GM23248 (cell line): ENCODE measurements at places on chromosomes 7 and 10.

DNA sequence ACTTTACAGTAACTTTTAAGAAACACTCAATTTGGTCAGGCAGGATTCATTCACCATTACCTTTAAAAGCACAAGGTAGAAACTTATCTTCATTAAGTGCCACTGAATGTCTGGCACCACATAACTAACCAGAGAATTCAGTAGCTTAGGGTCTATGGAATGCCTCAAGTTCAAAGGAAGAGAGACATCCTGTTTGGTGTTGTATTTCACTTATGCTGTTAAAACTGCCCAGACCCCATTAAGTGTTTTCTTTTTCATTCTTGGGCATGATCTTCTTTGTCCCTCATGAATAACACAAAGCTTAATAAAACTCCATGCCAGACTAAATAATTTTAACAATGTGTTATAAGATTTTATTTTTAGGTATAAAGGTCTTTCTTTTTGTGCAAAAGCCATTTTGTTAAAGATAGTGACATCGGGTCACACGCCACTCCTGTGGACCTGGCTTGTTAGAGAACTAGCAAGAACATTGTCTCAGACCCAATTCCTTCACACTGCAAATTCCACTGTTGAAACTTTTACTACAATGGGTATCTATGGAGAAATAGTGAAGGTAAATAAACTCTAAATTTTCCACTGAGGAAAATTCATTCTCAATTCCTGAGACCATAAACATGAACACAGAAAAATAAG lies 221.0 kb downstream of the TWIST1 start:
- DNase-seq: no peak

DNA sequence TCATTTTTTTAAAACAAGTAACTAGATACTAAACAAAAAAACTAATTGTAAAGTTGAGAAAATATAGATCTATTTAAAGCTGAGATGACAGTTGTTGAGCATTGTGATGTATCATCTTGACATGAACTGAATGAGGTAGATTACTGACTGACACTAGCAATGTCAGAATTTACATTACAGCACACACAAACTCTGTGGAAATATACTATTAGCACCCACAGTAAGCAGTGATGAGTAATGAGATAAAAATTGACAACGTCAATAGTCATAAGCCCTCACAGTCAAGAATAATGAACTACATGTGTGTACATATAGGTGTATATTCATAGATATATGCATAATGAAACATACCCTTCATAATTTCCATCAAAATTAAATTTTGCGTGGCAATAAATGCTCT lies 368.4 kb downstream of the TFEC start:
- peak; percentile 54 for DNase-seq

DNA sequence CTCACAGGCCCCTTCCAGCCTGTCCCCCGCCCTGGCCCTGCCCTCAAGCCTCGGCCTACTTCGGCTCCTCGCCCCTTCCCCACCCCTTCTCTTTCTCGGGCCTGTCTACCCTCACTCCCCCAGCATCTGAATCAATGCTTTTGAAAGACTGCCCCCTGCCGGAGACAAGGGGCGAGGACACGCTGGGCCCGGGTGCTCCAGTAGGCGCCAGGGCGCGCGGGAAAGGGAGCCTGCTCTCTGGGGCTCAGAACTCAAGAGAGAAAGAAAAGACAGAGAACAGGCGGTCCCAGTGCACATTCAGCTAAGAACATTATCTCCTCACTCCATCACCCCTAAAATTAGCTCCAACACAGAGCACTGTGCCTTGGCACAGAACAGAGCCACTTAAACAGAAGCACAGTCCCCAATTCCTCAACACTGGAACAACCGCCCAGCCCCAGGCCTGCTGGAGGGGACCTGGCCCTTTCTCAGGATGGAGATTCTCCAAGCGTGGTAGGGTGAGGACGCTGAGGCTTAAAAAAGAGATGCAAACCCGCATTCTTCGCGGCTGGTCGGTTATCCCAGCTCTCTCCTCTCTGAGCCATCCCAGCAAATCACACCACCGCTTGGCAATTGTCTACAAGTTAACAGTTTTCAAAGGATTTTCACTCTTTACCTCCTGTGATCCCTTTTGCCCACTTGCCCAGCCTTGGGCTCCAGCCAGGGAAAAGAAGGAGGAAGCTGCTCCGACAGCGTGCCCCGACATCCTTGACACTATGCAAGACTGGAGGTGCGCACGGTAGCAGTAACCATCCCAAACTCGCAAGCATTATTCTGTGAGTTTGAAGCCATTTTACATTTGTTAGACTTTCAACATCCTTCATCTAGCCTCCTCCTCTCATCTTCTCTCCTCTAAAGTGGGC lies 2.1 kb downstream of the GIGYF1 start:
- peak; percentile 84 for DNase-seq

DNA sequence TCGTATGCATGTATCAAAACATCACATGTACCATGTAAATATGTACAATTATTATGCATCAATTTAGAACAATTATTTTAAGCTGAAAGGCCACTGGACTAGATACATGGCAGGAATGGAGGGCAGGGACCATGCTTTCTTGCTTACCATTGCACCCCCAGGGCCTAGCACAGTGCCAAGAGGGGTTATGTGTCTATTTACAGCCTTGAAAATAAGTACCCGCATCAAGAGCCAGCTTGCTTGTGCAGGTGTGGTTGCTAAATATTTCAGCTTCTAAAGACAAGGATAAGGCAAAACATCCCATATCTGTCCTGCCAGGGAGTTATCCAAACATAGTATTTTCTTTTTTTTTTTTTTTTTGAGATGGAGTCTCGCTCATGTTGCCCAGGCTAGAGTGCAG lies 14.7 kb upstream of the OAT start:
- no peak for DNase-seq

DNA sequence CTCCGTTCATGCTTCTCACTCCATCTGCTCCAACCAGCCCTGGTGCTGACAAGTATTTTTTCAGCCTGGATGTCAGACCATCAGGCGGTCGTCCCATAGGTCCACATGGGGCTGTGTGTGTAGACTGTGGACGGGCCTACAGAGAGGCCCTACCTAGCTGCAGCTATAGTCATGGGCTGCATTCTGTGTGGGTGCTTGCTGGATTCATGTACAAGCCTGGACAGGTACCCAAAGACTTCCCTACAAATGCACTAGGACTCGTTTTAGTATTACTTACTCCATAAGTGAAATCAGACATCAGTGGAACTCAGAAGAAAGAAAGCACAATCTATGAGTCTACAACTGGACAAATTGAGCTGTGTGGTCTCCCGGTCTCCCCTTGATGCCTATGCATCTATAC lies 146.8 kb downstream of the PKD1L1 start:
- DNase-seq: no peak

GRCh38 chr10:14491811-14492210 lies 161.1 kb upstream of the FRMD4A start:
- no peak for DNase-seq

DNA sequence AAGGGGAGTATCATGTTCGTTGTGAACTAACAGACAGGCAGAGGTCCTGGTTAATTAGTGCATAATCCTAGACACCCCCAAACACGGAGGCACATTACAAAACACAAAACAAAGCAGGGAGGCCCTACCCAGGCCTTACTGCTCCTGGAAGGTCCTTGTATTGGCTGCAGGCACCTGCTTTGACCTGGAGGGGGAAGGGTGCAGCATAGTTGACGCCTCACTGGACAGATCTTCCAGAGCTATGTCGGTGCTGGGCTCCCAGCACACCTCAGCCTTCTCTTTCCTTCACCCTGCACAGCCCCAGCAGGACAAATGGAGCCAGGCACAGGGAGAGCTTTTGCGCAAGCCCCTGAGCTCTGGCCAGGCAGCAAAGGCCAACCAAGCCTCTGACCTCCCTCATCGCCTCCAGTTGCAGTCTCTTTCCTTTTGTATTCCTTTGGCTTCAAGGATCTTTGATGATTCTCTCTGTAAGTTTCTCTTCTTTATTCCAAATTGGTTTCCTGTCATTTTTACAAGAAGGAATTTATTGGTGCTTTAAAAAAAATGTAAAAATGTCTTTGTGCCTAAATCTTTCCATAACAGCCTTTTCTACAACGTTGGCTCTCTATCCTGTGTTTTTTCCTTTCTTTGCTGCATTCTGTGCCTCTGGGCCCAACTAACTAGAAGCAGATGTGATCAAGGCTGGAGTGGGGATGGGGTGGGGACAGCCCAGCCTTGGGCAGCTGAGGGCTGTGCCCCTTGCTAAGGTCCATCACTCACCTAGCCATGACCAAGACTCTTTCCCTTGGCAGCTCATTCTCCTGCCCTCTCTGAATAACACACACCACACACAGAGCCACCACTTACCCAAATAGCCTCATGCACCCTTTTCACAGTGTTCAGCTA lies 317.1 kb upstream of the NPVF start:
- no peak for DNase-seq

- DNase-seq: no peak
Observed at GRCh38 chr7:30149640-30150272, 15.0 kb downstream of the MTURN start.

GRCh38 chr7:48245751-48246472 lies 74.7 kb downstream of the ABCA13 start:
- DNase-seq: no peak

DNA sequence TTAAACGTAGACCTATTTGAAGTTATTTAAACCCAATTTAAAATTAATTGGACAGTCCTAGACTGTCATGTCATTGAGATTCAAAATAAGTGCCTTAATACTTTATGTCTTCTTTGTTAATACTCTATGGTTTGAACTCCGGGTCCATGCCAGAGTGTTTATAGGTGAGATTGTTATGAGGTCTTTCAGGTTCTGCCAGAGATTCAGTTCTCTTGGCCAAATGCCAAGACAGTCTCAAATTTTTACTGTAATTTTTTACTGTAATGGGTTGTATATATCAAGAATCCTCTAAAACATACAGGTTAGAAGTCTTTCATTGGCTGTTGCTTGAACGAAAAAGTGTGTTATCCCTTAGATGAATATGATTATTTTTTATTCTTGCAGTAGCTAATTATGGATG lies 3.9 kb downstream of the ADD3 start:
- DNase-seq: no peak

- DNase-seq: peak; percentile 74
Observed at GRCh38 chr10:93554760-93555432, 11.6 kb upstream of the FFAR4 start.

DNA sequence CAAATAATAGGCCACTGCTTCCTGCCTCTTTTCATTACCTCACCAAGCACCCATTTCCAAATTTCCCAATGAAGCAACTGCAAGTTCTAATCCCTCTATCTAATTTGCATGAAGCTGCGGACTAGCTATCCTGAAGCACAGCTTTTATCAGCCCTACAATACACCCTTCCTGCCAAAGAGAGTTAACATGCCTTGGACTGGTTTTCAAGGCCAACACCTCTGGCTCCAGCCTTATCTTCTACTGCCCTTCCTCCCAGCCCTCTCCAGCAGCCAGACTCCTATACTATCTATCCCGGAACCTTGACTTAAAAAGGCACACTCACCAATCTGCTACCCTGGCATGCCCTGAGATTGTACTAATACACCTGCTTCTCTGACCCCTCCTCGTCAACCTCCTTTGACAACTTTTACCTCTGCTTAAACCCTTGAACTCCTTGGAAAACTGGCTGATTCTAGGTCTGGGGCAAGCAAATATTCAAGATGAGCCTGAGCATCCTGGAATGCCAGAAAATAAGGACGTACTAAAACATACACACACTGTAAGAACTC lies 73.4 kb downstream of the SGMS1 start:
- no peak for DNase-seq

DNA sequence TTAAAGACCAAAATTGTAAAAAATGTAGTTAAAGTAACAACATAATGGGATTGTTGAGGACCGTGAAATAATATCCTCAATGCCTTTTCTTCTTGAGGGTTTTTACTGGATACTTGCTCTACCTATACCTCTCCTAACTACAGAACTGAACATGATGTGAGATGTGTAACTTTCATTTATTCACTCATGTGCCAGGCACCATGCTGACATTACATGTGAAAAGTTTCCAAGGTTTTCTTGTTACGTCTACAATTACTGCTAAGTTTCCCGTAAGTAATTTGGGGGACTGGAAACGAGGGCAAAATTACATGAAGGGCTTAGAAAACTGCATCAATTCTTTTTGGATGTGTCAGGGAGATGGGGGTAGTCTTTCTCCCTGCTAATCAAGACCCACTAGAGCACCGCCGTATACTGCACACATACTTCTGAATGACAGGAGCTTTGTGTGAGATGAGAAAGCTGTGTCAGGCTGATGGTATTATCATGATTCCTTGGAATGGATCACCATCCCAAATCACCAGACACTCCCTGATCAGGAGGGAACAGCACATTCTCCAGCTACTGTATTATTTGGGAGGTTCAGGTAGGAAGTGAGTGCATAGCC lies 41.8 kb downstream of the PTPRZ1 start:
- DNase-seq: no peak

DNA sequence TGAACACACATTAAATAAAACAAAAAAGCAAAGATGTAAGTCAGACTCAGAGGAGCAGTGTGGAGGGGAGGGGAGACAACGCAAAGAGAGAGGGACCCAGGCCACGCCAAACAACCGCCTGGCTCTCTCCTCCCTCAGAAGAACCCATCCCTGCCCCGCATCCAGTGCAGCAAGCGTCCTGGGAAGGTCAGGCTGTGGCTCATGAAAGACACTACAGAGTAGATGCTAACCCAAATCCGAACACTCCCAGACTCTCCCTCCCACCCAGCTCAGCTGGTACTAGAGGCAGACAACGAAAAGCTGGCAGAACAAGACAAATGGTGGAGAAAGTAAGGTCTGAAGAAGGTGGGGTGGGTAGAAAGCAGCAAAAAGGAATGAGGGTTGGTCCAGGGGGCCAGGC lies 39.0 kb downstream of the KCNMA1 start:
- DNase-seq: no peak

- DNase-seq: no peak
Observed at GRCh38 chr10:71719464-71720201, at the start of gene C10orf105. C10orf105 (minus strand) TSS chr10:71719778; CDS start chr10:71716337, 3,441 bp downstream.

DNA sequence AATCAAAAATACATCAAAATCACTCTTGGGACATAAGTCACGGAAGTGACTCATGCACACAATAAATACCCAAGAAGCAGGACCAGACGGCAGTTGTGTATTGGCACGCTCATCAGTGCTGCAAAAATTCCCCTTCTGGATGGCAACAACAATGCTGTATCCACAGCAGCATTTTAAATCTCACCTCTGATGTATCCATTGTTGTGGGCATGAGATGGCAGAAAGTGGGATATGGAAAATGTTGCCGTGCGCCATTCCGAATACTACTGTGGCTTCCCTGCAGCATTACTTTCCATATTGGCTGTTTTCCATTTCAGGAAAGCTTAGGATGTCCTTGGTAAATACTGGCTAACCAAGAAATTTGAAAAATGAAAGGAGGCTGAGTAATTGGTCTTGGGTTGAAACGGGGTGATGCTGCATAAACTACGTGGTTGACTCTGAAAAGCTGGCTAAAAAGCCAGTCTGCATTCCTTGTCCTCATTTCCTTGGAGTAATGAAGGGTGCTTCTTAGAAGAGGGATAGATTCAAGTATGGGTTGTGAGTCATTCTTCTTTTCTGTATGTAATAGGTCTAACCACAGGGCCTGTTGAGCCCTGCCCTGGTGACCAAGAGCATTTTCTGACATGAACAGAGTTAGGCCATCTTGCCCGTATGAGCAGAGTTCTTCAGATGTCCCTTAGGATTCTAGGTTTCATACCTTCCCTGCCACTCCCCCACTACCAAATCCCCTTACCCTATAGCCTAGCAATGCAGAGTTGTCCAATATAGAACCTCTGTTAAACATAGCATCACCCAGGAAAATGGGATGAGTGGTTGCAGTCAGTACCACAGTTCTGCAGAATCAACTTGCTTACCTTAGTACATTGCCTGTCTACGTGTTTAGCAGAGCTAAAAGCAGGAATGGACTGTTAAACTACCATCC lies 36.3 kb upstream of the TOMM7 start:
- peak; percentile 98 for DNase-seq
